ENCODE measurements at places on chromosomes 16 and 17. TPM values are rescaled to one million over a fixed set of nuclear protein-coding genes. Genes with fewer than 3 reads are reported as not detected.

The BAIAP3 gene
- total RNA-seq, result 0.57 TPM

The TNFRSF17 gene
- total RNA-seq, result not detected

The DNAAF8 gene
- total RNA-seq, result 0.11 TPM

The ADCY7 gene
- total RNA-seq, result 85.3 TPM

The AURKB gene
- total RNA-seq, result 173 TPM

The NDRG4 gene
- 6.9 TPM for total RNA-seq

The SPAG9 gene
- 88.2 TPM for total RNA-seq

The MT1M gene
- total RNA-seq, result not detected

The TNK1 gene
- total RNA-seq, result 6.9 TPM

The SMIM36 gene
- total RNA-seq, result not detected

The TK2 gene
- 6.4 TPM for total RNA-seq

The MGRN1 gene
- 65.0 TPM for total RNA-seq

The MEFV gene
- total RNA-seq, result 0.14 TPM

The WNK4 gene
- 0.64 TPM for total RNA-seq

The AFMID gene
- total RNA-seq, result 26.7 TPM

The NBR1 gene
- 52.8 TPM for total RNA-seq

The CDH8 gene
- total RNA-seq, result not detected

The BTBD17 gene
- not detected for total RNA-seq

The MRPL12 gene
- 94.0 TPM for total RNA-seq

The FNDC8 gene
- total RNA-seq, result not detected

The TMEM114 gene
- total RNA-seq, result not detected

The SLFN14 gene
- not detected for total RNA-seq

The CLEC19A gene
- not detected for total RNA-seq

Measured in activated CD4-positive, alpha-beta T cell treated with anti-CD3 and anti-CD28 coated beads for 36 hours (primary cell).